Motor neuron (in vitro differentiated cells): ENCODE measurements at places on chromosomes 5 and 9. TPM values are rescaled to one million over a fixed set of nuclear protein-coding genes. Genes with fewer than 3 reads are reported as not detected.

IL9 gene
- total RNA-seq = not detected in 2 replicates

IRX2 gene
- total RNA-seq = 6.5 TPM in 2 replicates

LPAR1 gene
- total RNA-seq = 1.3 and 1.4 TPM in 2 replicates

LCN15 gene
- 0.06 and 0.22 TPM in 2 replicates for total RNA-seq

PTPDC1 gene
- total RNA-seq = 11.9 and 12.8 TPM in 2 replicates

SEMA6A gene
- total RNA-seq = 22.7 and 42.5 TPM in 2 replicates

GHR gene
- total RNA-seq = 0.33 and 0.38 TPM in 2 replicates

DPH7 gene
- 70.4 and 74.6 TPM in 2 replicates for total RNA-seq

UGT3A1 gene
- total RNA-seq = 0.14 and 0.26 TPM in 2 replicates

HBEGF gene
- 0.48 and 0.56 TPM in 2 replicates for total RNA-seq

OLFML2A gene
- total RNA-seq = 1.3 and 1.4 TPM in 2 replicates

IL13 gene
- 0.14 and 0.41 TPM in 2 replicates for total RNA-seq

ADAMTSL1 gene
- total RNA-seq = 4.5 and 5.3 TPM in 2 replicates

LRRC19 gene
- total RNA-seq = 0.61 and 0.92 TPM in 2 replicates

CDH18 gene
- 7.9 and 9.7 TPM in 2 replicates for total RNA-seq

ZNG1A gene
- 57.8 and 64.7 TPM in 2 replicates for total RNA-seq

CCNJL gene
- total RNA-seq = 1.9 and 2.3 TPM in 2 replicates

SPINK5 gene
- not detected in 2 replicates for total RNA-seq

FIBCD1 gene
- 0.23 and 0.50 TPM in 2 replicates for total RNA-seq

SAPCD2 gene
- 0.31 and 0.32 TPM in 2 replicates for total RNA-seq

KIF20A gene
- total RNA-seq = 2.4 and 3.2 TPM in 2 replicates

FBP2 gene
- total RNA-seq = 0.39 TPM in 1 of 2 replicates, not detected in the other

ANKRD34B gene
- total RNA-seq = 0.16 and 0.27 TPM in 2 replicates

PPP3R2 gene
- total RNA-seq = not detected in 2 replicates

GNA14 gene
- total RNA-seq = 0.38 and 0.73 TPM in 2 replicates

CTXN3 gene
- total RNA-seq = 8.4 and 10.4 TPM in 2 replicates

UGT3A2 gene
- total RNA-seq = 0.16 and 0.20 TPM in 2 replicates

PCDHB11 gene
- 6.1 and 7.7 TPM in 2 replicates for total RNA-seq

SLC6A3 gene
- 0.53 and 1.7 TPM in 2 replicates for total RNA-seq

C9orf50 gene
- 0.23 and 0.36 TPM in 2 replicates for total RNA-seq

SEMA5A gene
- 0.73 and 0.88 TPM in 2 replicates for total RNA-seq

TTC23L gene
- 1.4 and 3.1 TPM in 2 replicates for total RNA-seq

SERF1A gene
- total RNA-seq = 6.0 and 10.1 TPM in 2 replicates

PLAC8L1 gene
- 1.0 TPM in 1 of 2 replicates, not detected in the other for total RNA-seq

DOCK2 gene
- 14.9 and 19.0 TPM in 2 replicates for total RNA-seq

RASGEF1C gene
- 1.3 and 1.5 TPM in 2 replicates for total RNA-seq

IL31RA gene
- 0.73 TPM in 1 of 2 replicates, not detected in the other for total RNA-seq

CCDC180 gene
- total RNA-seq = 14.5 and 14.8 TPM in 2 replicates

PCDHB13 gene
- 3.8 and 7.5 TPM in 2 replicates for total RNA-seq

AGPAT2 gene
- total RNA-seq = 19.3 and 19.7 TPM in 2 replicates

PCDHB14 gene
- 1.7 and 1.8 TPM in 2 replicates for total RNA-seq

FOXD4L3 gene
- total RNA-seq = 0.30 and 0.52 TPM in 2 replicates

TNFAIP8 gene
- total RNA-seq = 0.99 and 4.1 TPM in 2 replicates

CTNND2 gene
- total RNA-seq = 41.3 and 58.5 TPM in 2 replicates

HTR1A gene
- 0.38 TPM in 1 of 2 replicates, not detected in the other for total RNA-seq

MOB3B gene
- 4.6 and 5.2 TPM in 2 replicates for total RNA-seq

CDX1 gene
- 0.84 TPM in 1 of 2 replicates, not detected in the other for total RNA-seq

TMEM215 gene
- not detected in 2 replicates for total RNA-seq

RASEF gene
- total RNA-seq = 1.3 and 1.4 TPM in 2 replicates

PCDHB10 gene
- 0.49 and 2.0 TPM in 2 replicates for total RNA-seq
